ENCODE measurements at places on chromosomes 3 and 15.

- no peak for DNase-seq
These were observed 99.8 kb downstream of the TMEM108 start for GRCh38 chr3:133138017-133138416.

GRCh38 chr3:17795711-17796110 lies 53.3 kb upstream of the TBC1D5 start:
- DNase-seq, result no peak

DNA sequence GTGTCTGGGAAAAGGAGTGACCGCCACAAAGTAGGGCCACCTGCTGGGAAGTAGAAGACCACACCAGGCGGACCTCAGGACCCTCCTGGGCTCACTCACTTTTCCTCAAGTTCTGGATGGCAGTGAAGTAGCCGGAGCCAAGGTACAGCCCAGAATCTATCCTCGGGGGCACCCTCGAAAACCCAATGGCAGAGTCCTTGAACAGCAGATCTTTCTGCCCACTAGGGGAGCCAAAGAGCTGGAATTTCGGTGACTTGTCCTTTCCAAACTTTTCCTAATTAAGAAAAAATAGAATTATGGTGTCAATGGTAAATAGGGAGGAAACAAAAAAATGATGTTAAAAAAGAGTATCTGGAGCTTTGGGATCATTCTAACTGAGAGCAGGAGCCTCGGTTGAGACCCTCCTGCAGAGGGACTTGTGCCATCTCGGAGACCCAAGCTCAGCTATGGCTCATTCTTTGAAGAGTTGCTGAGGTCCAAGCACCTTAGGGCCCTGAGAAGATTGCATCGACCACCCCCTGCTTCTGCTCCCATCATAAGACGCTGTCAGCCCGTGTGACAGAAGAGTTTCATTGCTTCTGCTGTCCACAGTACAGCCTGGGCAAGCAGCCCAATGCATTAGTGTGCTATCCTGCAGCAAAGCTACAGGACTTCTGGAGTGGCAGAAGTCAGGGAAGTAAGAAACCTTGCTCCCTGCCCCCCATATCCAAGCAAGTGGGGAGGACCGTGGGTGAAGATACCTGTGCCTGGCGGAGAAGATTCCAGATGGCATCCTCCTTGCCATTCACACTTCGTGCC lies 14.8 kb downstream of the LTF start:
- DNase-seq, result no peak

DNA sequence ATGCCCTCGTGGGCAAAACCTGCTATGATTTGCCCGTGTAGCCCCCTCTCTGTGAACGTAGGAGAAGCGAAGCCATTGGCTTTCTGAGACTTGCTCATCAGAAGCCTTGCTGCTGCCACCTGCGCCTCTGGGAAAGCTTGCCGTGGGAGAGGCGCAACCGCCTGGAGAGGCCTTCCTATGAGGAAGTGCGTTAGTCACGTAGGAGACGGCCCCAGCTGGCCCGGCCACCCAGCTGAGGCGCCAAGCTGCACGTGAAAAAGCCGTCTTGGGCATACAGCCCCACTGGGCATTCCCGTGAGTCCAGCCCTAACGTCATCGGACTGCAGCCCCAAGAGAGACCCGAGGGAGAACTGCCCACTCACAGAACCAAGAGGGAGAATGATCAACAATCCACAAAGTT lies 49.1 kb upstream of the TJP1 start:
- no peak for DNase-seq

DNA sequence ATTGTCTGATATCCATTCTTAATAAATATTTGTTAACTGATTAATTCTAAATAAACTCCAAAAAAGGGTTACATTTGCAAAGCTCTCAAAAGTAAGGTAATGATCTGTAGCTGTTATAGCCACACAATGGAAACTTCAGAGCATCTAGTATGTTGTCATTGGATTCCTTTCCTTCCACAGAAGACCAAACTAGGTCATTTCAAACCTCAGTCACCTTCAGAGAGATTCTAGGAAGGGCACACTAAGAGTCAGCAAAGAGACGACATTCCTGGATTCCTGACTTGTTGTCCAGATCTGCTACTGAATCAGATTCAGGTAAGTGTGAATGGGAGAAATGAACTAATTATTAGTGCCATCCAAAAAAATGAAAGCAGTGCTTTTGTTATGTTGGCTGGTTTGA lies 3.0 kb upstream of the COL8A1 start:
- no peak for DNase-seq

DNA sequence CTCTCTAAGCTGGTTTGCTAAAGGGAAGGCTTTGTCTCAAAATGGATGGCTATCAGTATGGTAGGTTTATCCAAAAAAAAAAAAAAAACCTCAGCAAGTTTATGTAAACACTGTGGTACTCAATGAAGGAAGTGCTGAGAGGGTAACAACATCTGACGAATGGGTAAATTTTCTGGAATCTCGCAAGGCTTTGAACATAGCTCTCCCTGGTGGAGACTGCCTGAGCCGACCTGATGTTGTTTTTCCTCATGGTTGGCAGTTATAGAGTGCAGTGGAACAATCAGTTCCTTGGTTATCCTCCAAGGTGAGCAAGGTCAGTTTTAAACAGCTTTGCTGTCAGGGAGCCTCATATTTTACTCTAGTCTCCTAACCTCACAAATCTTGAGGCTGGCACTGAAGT lies 94.6 kb downstream of the ZPLD1 start:
- DNase-seq, result no peak

DNA sequence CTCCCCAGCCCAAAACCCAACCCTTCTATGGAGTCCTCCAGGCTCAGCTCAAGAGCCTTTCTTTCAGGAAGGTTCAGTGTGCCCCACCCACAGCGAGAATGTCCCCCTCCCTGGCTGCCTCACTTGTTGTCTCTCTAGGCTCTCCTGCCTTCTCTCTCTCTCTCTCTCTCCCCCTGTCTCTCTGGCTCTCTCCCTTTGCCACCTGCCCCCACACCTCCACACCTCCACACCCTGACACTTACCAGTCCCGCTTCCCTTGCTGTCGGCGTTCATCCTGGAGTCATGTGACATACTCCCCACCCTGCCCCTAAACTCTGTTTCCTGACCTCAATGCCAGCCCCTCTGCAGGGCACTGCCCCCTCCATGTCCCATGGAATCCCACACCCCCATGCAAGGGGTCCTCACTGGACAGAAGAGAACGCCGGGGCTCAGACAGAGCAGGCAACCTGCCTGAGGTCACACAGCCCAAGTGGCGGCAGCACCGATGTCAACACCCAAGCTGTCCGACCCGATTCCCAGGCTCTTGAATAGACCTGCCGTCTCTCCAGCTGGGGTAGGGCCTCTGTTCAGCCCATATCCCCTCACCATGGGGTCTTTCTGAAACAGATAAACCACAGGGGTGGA lies 28.5 kb upstream of the SLC6A6 start:
- no peak for DNase-seq

DNA sequence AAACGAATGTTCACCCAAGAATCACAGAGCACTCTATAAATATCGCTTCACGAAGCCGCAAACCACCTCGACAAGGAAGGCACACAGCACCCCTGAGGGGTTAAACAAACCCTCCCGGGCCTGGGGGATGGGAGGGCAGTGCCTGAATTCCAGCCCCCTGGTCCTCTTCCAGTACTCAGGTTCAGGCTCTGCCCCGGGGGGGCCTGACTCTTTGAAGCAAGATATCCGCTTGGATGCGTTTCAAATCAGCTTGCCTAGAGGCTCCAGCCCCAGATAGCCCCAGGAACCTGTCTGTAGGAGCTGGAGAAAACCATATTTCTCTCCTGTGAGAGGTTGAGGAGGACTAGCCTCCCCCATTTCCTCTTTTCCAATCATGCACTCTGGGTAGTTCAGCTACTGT lies 194.7 kb downstream of the WNT5A start:
- no peak for DNase-seq

DNA sequence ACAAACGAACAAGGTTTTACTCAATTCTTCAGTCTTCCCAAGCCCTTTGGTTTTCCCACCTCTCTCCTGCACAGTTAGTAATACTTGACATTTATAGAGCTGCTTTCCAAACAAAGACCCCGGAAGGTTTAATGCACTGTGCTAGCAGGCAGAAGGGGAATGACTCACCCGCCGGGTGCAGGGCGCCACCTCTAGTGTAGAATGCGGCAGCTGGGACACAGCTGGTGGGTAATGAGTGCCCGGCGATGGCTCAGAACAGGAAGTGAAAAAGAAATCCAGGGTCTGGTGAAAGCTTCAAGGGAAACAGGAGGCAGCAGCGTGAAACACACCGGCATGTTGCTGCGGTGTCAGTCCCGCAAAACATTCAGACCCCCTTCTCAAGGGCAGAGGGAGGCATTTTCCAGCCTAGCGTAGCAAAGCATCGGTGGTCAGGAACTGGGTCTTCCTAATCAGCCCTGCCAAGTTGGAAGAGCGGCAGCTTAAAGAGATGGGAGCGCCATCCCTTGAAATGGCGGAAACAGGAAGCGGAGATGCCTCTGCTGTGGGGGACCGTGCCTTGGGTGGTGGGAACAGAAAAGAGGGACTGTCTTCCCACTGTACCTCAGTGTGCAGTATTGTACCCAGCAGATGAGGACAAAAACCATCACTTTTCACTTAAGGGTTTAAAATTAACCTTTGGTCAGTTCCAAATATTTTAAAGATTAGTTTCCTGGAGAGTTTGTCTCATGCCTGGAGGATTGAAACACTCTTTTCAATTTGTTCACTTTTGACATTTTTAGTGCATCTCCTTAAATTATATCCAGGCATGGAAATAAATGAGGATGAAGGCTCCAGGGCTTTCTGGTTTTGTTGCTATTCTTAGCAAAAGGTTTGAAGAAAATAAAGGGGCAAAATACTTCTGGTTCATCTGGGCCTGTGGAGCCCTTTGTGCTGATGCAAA lies 160.7 kb upstream of the MCTP2 start:
- DNase-seq, result no peak

- DNase-seq, result no peak
These were observed 32.2 kb upstream of the SNRPA1 start for GRCh38 chr15:101327147-101327740.

DNA sequence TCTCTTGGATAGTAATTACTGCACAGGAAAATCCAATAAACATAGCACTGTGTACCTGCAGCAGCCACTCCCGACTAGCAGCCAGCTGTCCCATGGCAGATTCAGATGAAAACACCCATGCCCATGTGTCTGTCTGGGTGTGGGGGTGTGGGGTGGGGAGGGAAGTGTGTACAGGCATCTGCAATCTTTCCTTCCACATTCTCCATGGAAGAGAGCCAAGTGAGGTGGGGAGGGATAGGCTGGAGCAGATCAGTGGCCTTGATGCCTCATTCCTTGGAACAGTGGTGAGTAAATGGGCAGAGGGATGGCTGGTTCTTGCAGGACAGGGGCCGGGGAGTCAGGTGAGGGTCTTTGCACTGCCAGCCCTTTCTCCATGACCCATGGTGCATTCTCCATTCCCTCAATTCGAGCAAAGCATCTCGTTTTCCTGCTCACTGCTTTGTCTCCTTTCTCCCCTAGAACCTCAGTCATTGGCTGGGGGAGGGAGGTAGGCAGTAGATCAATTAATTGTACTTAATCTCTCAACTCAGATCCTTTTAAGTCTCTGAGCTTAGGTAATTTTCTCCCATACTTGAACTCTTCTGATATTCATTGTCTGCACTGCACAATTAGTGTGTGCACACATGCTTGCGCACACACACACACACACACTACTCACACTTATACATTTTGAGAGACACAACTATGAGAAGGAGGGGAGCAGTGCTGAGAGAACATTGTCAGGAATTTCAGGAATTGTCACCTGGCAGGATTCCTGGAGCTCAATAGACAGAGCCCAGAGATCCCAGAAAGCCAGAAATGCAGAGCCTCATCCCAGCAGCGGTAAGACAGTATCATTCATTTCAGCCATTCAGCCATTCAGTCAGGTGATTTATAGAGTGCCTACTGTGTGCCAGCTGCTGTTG lies 31.9 kb downstream of the PDIA5 start:
- DNase-seq, result no peak

GRCh38 chr15:38421069-38421690 lies 32.7 kb upstream of the FAM98B start:
- DNase-seq, result no peak

GRCh38 chr3:32424581-32425250 lies 33.1 kb downstream of the CMTM7 start:
- no peak for DNase-seq

DNA sequence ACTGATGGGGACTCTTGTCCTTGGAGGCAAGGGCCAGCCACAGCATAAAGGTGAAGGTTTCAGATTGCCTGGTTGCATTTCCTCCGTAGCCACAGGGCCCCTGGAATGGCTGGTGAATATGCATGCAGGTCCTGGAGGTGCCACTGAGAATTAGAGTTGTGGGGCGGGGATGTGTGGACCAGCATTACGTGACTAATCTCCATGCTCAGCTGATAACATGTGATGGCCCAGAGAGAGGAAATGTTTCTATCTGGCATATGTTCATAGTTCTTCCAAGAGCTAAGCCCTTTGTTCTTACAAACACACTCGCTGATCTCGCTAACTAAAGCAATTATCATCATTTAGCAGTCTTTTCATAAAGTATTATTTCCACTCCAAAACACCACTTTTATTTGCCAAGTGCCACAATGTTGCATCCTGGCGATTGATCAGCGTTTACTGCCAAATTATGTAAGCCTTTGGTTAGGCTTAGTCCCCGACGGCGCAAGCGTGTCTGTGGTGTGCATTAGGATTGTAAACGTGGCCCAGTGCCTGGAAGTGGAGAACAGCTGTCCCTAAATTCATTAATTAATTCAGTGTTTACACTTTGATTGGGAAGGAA lies 55.9 kb downstream of the CGNL1 start:
- no peak for DNase-seq

DNA sequence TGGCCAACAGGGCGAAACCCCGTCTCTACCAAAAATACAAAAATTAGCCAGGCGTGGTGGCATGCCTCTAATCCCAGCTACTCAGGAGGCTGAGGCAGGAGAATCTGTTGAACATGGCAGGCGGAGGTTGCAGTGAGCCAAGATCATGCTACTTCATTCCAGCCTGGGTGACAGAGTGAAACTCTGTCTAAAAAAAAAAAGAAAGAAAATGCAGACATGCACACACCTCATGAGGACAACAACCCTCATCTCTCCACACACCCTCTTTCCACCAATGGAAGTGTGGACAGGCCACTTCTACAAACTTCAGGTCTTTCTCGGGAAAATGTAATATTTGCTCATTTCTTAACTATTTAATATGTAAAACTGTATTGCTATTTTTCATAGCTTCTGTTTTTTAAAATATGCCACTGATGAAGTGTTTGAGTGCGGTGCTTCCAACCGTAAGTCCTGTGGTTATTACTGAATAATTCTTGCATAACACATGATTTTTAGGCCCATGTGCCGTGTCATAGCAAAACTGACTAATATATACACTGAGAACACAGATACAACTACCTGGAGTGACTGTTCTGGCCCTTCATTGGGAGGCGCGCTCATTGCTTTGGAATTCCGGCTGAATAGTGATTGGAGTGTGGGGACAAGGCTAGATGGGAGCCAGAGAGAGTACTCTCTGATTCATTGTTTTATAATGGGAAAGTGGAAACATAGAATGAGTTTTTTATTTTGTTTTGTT lies 23.1 kb downstream of the LRRC31 start:
- no peak for DNase-seq

DNA sequence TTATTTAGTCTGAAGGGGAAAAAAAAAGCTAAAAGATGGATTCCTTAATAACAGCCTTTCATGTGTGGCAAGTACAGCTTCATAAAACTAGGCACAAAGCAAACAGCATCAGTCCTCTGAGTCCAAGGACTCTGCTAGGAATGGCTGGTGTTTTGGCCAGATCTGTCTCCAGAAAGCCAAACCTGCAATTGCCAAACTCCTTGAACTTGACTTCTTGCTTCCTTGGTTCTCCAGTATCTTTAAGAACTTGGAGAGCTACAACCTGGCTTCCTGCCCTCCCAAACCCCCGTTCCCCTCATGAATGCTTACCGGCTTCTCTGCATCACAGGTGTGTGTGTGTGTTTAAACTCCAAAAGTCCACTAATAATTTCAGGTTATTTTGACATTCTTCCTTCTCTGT lies 1.6 kb upstream of the PLOD2 start:
- no peak for DNase-seq
